H54 (cell line): ENCODE measurements at places on chromosomes 1 and 21.

- no peak for DNase-seq
These were observed 724 bp downstream of the ST7L start for GRCh38 chr1:112618114-112618720.

DNA sequence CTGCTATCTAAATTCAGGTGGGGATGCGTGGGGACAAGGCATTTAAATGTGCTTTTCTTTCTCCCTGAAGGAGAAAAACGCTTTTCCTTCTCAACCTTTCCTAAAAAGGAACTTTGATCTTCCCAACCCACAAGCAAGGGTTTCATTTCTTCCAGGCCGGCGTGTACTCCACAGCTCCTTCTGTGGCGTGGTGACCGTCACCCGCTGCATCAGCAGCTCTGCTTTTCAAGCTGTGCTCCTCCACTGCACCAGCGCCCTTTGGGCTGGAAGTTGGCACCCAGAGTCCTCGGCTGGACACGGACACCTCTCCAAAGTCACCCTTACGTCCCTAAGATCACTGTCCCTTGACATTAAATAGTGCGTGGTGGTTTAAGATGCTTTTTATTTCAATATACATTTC, 54.3 kb downstream of the PEX14 start:
- no peak for DNase-seq

GRCh38 chr1:1021920-1022259, 2.0 kb downstream of the AGRN start:
- DNase-seq, result peak; percentile 79

DNA sequence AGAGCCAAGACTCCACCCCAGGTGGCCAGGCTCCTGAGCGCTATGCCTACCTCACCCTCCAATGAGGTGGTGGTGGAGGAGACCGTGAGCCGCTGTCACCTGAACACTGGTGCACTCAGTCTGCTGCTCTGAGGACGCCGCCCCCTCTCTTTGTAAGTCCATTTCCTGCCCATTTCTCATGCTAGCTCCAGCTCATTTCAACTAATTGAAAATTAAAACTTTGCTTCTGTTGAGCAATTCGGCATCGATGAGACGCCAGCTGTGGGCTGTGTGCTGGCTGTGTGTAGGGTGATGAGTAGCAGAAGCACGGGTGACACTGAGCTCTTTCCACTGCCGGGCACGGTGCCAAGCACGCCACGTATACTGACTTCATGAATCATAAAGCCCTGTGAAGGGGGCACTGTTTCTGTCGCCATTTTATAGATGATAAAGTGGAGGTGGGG, 11.2 kb downstream of the TNFRSF1B start:
- DNase-seq, result peak; percentile 47

DNA sequence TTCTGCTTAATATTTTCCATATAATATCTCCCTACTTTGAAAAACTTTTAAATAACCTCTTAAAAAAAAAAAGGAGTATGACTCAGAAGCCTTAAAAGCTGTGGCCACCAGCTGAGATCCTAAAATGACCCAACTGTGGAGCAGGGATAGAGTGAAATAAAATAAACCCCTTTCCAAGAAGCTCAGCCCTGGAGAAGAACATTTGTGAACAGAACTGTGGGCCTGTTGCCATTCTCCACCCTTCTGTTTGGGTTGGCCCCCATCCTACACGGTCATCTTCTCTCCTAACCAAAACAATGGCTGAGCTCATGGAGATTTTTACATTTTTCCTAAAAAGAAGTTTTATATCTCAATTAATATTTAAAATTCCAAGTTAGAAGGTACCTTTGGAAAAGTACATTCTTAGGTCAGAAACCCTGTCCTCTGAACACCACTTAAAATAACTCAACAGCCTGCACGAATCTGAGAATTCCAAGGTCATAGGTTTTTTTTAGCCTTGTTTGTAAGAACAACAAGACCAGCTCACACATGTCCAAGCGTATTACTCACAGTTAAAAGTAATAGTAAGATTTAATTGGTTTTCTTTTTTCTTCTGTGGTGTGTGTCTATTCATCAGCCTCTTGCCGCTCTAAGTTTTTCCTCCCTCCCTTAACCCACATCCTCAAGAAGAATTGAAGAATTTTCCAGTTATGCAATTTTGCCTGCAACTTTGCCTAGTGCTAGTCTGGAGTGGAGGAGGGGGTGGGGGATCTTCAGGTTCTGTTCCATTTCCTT, 107.7 kb upstream of the ERRFI1 start:
- peak; percentile 15 for DNase-seq

GRCh38 chr21:36510911-36511310, 31.0 kb upstream of the CLDN14 start:
- DNase-seq, result no peak

DNA sequence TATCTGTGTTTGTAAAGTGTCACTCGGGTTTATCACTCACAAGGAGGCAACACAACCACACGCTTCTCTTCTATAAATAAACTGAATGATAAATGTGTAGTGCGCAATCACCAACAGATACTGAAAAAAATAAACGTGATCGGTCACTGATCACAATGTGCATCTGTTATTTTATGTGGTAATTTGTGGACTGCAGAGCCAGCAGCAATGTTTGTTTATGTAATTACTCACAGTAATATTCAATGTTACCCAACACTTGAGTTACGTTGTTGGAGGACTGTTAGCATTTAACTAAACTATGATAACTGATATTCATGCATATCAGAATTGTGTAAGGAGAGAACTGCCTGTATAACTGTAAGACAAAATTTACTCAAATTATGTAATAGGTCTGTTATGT, 129.6 kb downstream of the USH2A start:
- no peak for DNase-seq

DNA sequence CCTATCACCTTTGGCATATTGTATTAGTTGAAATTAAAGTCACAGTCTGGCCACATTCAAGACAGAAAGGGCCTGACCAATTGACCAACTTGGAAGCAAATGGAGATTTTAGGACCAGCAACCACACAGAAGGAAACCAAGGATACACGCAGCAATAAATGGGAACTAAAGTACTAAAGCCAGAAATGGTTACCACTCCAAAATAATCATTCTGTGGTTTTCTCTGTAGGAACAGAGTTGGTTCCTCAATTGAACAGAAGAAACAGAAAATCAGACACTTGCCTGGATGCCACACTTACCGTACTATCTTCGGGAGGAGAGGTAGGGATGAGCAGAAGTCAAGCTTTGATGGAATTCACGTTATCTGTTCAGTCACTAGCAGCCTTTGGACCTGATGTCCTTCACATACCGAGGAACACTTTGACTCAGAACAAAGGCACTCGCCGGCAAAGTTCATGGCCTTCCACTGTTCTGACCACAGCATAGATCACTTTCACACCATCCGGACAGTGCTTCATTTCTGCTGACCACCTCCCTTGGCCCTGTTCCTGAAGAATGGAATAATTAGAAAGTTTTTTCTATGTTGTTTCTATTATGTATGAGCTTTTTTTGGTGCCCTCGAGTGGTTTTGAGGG, 96.9 kb downstream of the LPAR3 start:
- DNase-seq, result no peak

DNA sequence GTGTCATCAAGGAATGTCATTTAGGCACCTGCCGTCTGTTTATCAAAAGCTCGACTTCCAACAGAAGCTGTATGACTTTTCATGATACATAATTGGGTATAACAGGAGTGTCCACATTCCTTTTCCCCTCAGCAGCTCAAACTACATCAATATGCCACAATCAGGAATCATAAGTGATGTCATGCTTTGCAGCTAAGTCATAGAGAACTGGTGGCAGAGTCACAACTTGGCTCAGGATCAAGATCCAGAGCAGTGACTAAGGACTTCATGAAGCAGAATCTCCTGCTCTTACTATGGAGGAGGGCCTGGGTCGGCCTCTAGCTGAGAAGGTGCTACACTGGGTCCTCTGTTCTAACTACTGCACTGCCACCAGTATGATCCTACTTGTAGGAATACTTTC, 36.5 kb upstream of the AGBL4 start:
- DNase-seq, result no peak

GRCh38 chr1:167515461-167515860, 2.9 kb downstream of the CD247 start:
- DNase-seq, result no peak

- DNase-seq, result no peak
These were observed 106.4 kb upstream of the TARDBP start for GRCh38 chr1:10905841-10906655.

DNA sequence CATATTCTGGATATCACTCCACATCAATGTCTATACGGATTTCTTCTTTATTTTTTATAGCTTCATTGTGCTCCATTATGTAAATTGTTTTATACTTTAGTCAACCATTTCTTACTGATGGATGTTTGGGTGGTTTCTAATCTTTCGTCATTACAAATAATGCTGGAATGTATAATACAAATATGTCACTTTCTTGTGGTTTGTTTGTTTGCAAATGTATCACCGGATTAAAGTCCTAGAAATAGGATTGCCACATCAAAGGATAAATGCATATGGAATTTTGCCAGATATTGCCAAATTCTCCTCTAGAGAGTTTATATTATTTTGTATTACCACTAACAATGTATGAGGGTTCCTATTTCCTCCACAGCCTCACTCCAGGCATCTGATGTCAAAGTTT, 48.7 kb upstream of the PRDM2 start:
- no peak for DNase-seq

DNA sequence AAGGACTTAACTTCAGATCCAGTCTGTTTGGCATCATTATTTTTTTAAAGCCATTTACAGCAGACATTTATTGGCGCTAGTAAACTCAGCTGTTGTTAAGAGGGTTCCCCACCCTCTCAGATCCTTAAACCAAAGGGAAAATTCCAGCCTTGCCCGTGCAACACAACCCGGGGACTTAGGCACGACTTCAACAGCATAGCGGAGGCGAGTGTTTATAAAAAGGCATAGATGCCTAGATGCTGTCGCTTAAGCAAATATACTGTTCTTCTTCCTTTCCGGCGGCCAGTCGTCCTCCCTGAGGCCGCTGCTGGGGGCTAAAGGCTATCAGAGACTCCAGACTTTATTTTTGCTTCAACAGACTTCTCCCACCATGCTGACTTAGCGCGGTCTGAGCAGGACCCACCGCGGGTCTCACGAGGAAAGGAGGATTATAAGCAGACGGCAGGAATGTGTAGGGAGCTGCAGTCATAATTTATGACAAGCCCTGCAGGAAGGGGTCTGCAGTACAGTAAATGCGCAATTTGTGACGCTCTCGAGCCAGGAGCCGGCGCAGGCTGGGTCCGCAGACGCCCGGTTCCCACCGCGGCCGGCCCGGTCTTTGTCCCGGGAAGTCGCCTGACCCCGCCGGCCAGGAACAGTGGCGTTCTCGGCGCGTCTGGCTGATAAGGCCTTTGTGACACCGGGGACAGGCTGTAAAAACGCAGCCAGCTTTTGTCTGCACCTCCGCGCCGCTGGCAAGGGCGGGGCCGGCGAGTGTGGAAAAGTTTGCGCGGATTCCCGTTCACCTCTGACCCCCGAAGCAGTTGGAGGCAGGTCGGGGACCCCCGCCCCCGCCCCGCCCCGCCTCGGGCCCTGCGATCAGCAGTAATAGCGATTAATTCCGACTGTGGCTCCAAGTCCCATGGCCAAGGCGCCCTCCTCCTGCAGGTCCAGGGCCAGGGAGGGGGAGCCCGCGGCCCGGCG, 61.2 kb upstream of the ARHGEF16 start:
- no peak for DNase-seq

- DNase-seq, result no peak
These were observed 242.3 kb downstream of the LMX1A start for GRCh38 chr1:165114022-165114888.

DNA sequence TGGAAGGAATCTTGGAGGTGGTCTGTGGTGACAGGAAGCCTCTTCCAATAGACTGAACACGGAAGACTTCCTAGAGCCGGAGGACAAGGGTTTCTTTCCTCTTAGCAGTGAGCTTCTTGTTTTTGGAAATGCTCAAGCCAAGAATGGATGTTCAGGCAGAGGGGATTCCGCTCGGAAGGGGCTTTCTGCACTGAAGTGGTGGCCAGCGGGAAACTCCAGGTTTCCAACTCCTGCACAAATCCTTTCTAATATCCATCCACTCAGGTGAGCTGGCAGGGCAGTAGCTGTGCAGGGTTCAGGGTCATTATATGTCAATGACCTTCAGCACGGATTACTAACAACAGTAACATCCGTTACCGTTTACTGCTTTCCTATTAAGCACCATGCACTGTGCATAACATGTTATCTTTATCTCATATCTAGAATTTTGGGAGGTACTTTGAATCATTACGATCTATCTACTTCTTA, 573 bp upstream of the CPT2 start:
- no peak for DNase-seq

- no peak for DNase-seq
These were observed at the start of gene KLHDC8A for GRCh38 chr1:205356440-205357139. Gene KLHDC8A, minus strand, starts transcription at chr1:205356922. Its CDS starts 13,318 bp downstream, at chr1:205343604.

DNA sequence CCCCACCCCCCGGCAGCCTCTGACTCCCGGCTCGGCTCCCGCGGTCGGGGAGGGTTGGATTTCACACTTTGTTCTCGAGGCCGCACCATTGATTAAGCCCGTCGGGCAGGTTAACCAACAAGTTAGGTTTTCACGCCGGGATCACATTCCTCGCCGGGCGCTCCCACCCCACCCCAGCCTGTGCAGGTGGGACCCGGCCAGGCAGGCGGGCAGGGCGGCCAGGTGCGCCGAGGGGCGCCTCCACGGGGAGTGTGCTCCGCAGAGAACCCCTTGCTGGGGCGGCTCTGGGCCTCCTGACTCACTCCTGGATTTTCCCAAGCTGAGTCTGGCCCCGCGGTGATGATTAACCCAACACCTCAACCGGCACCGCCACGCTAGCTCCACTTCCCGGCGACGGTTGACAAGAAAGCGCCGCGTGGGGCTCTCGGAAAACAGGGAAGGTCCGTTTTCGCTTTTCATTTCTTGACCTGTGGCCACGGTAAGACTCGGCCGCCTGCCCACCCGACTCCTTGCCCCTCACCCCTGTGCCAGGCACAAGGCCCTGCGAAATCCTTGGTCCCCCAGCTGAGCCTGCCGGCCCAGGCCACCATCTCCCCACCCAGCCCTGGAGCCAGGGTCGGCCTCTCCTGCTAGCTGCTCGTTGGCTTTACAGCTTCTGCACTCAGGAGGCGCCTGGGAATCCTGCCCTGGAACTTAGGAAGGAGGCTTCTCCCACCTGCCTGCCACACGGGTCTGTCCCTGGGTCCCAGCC, 8.8 kb upstream of the TTLL10 start:
- DNase-seq, result no peak

GRCh38 chr1:114670083-114671010, 498 bp upstream of the DENND2C start:
- DNase-seq, result peak; percentile 52

- DNase-seq, result no peak
These were observed 105.6 kb downstream of the PLPP3 start for GRCh38 chr1:56473582-56474270.

GRCh38 chr1:182338806-182339370, 52.7 kb downstream of the GLUL start:
- no peak for DNase-seq

GRCh38 chr1:156691191-156691590, 14.0 kb upstream of the NES start:
- no peak for DNase-seq

- no peak for DNase-seq
These were observed 97.7 kb downstream of the PIGK start for GRCh38 chr1:77121503-77121902.

DNA sequence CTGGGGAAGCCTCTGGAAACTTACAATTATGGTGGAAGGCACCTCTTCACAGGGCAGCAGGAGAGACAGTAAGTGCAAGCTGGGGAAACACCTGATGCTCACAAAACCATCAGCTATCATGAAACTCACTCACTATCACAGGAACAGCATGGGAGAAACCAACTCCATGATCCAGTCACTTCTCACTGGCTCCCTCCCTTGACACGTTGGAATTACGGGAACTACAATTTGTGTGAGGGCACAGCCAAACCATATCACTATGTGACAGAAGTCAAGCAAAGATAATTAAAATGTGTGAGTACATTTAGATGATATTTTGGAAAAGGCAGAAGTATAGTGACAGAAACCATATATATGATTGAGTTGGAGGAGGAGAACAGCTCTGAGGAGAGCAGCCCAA, 474.0 kb upstream of the OLFM3 start:
- no peak for DNase-seq
